ENCODE measurements at places on chromosomes 7 and 10.

- no peak for DNase-seq
These were observed 47.7 kb downstream of the ZNF277 start for GRCh38 chr7:112254156-112254555.

GRCh38 chr10:132590752-132591121 is 53.1 kb downstream of the INPP5A start:
- no peak for DNase-seq

GRCh38 chr7:131194070-131194865 is 133.4 kb upstream of the MKLN1 start:
- no peak for DNase-seq

DNA sequence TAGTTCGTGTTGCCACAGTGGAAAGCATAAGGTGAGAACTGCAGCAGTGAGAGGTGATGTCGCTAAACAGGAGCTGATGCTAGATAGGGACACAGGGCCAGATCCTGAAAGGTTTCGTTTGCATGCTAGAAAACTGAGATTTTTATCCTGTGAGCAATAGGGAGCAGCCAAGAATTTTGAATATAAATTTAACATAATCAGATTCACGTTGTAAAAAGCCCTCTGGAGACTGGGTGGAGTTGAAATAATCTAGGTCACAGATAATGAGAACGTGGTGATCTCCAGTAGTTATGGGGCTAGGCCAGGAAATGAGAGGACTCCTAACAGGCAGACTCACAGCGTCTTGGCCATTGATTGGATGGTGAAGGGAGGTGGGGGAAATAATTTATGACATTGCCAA is 92.1 kb upstream of the IMMP2L start:
- DNase-seq = no peak

DNA sequence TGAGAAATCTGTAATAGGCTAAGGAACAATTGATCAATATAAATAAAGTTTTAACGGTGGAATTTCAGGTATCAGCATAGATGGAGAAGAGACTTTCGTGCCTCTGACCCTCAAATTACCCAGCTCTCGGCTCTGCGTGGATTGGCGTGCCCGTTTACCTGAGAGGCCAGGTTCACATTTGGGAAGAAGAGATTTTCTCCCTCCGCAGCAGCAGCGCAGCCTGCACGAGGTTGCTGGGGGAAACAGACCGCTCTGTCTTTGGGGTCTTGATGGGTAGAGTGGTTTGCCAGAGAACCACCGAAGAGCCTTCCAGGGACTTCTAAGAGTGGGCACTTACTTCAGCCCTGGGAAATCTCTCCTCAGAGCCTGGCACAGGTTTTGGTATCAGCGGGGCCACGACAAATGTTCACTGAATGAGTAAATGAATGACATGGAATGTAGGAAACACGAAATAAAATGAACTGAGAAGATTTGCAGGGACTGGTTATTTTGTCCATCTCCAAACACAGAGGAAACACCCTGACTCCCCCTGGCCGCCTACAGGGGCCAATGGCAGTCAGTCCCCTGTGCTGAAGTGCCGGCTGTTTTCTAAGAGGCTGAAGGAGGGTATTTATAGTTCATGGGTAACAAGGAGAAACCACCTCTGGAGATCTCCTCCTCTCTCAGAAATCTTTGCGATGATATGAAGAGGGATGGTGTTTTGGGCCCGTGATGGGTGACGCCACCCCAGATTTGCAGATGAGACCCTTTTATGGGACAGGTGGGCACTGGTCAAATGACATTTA is 338.5 kb downstream of the ADARB2 start:
- no peak for DNase-seq

GRCh38 chr10:4343091-4343490 is 482.9 kb upstream of the AKR1E2 start:
- DNase-seq = no peak

GRCh38 chr10:13100349-13101294 is 659 bp downstream of the OPTN start:
- peak; percentile 7 for DNase-seq

- no peak for DNase-seq
These were observed 12.0 kb upstream of the GSAP start for GRCh38 chr7:77427996-77428603.

DNA sequence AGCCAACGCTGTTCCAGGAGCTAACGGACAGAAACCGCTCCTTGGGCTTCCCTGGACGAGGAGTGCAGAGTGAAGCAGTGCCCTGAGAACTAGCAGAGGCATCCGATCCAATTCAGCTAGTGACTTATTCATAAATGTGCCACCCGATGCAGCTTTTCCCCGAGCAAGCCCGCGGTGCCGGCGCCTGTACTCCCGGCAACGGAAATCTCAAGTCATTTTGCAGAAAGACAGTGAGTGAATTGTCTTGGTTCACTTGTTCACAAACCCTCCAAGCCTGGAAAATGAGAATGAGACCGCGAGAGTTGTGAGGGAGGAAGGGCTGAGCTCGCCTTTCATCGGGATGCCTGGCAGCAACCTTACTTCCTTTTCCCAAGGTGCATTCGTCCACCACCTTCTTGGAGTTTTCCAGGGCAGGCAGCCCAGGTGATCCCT is 87.5 kb downstream of the COBL start:
- no peak for DNase-seq

GRCh38 chr7:111162692-111163091 is 71.8 kb downstream of the LRRN3 start:
- no peak for DNase-seq

- DNase-seq = peak; percentile 4
These were observed 62.7 kb downstream of the LGI1 start for GRCh38 chr10:93820434-93820833.

DNA sequence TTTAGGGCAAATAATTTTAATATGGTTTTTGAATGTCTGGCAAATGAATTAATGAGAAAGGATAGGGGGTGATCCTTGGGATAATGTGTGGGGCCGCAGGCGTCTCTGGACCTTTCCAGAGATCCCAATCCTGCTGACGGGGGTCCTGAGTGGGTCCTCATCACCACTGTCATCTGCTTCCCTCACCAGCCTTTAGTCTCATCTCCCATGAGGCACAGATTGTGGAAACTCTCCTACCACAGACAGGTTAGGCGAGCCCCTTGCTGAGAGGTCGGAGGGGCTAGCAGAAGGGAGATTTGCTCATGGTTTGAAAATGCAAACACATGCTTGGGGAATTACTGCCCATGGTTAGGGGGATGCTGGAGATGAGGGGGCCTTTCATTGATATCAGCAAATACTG is 484.6 kb downstream of the RPS24 start:
- DNase-seq = no peak

DNA sequence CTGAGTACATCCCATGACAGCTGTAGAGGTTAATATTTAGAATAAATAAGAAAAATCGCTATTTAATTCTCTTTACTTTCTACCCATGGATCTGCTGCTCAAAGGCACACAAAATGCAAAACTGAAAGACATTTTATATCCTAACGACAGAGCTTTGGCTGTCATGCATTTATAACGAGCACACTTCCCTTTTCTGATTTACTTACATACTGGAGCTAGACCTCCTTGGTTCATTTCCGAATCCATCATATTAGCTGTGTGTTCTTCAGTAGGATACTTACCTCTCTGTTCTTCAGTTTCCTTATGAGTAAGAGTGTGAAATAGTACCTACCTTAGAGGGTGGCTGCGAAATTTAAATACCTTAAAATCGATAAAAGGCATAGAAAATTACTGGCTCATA is 10.9 kb downstream of the CALCR start:
- no peak for DNase-seq

DNA sequence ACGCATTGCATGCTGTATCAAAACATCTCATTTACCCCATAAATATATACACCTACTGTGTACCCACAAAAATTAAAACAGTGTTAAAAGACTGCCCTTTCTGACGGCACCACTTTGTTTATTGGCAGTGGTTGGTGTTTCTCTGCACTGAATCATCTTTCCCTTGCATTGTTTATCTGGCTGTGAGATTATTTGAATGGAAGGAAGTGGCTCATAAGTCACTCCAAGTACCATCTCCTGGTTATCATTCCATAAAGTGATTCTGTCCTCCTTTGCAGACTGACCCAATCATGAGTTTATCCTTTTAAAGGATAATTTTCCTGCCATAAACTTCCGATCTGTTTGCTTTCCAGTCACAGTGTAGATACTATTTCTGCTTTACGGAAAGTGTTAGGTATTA is 183.8 kb downstream of the CAMK1D start:
- DNase-seq = no peak

GRCh38 chr10:133123050-133123745 is 35.5 kb downstream of the ADGRA1 start:
- DNase-seq = no peak

GRCh38 chr10:45058580-45058979 is 57.9 kb downstream of the ZNF22 start:
- no peak for DNase-seq

DNA sequence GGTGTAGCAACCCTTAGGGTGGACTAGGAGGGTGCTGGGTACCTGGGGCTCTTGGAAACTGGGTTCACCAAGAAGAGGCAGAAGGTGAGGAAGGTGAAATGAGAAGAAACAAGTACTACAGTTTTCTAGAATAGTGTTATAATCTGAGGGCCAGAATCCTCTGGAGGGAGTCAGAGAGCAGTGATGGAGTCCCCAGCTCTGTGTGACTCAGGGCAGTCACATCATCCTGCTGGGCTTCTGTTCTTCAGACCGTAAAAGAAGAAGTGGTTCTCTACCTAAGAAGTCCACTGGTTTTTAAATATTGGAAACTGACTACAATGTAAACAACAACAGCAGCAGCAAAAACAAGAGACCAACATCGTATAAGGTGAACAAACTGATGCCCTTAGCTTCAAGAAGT is 197.3 kb downstream of the PRPF18 start:
- DNase-seq = peak; percentile 26

DNA sequence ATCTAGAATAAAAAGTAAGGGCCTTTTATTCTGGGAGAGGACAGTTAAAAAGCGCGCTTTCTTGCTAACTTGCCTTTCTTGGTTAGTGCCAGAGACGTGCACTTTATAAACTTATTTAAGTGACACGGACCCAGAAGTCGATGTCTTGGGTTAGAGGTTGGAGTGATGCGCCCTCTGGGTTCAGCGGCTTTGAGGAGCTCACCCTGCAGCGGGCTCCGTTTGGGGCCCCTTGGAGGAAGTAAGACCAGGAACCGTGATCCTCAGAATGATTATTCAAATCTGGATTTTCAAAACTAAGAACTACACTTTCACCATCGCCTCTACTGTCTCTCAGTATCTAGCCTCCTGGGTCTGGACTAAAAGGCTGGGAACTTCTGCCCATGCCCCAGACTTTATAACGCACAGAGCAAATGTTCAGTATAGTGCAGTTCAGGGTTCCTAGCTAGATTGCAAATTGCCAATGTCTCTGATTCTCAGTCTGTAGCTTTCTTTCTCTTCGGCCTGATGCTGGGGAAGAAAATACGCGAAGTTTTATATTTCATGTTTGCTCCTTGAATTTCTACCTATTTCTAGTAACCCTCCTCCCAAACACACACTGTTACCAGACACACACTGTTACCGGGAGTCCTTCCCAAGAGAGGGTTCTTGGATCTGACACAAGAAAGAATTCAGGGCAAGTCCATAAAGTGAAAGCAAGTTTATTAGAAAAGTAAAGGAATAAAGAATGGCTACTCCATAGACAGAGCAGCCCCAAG is 18.6 kb upstream of the SMO start:
- DNase-seq = no peak

DNA sequence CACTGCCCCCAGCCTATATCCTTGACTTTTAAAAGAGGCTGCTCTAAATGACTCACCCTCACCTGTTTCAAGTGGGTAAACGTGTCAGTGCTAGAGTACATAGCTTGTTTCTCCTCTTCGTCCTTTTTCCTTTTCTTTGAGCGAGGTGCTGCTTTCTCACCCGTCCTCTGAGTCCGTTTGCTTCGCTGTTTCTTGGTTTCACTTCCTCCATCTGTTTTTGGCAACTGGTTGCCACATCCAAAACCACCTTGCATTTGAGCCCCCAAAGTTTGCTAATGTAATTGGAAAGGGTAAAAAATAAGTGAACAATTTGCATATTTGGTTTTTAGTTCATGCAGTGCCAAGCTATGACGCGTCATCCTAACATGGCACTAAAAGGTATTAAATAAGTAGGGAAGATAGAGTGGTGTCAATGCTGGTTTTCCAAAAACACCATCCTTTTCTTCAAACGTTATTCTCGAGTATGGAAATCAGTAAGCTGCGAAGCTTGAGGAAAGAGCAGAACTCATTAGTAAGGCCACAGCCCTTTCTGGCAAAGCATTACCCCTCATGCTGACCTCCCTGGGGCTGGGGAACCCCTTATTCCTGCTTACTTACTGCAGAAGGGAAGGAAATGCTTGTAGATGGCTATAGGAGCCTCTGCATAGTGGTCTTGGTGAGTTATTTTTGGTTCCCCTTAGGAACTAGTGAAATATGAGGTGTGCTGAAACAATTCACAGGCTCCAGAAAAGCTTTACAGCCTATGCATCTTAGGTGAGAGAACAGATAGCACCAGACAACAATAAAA is 133.5 kb downstream of the GALNT11 start:
- DNase-seq = no peak

- DNase-seq = no peak
These were observed 4.6 kb downstream of the PAPOLB start for GRCh38 chr7:4857189-4857588.

DNA sequence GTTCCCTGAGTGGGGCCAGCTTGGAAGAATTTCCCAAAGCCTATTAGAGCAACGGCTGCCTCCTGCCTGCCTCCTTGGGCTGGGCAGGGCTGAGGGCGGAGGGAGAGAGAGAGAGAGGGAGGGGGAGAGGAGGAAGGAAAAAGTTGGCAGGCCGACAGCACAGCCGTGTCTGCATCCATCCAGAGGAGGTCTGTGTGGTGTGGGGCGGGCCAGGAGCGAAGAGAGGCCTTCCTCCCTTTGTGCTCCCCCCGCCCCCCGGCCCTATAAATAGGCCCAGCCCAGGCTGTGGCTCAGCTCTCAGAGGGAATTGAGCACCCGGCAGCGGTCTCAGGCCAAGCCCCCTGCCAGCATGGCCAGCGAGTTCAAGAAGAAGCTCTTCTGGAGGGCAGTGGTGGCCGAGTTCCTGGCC is at the start of gene AQP1:
Gene AQP1, plus strand, starts transcription at position 293 of the 409 bp plus-strand sequence. Its CDS starts 57 bp downstream, at position 350.
- DNase-seq = peak; percentile 94

GRCh38 chr7:13279854-13280435 is 592.5 kb downstream of the ARL4A start:
- DNase-seq = peak; percentile 67

DNA sequence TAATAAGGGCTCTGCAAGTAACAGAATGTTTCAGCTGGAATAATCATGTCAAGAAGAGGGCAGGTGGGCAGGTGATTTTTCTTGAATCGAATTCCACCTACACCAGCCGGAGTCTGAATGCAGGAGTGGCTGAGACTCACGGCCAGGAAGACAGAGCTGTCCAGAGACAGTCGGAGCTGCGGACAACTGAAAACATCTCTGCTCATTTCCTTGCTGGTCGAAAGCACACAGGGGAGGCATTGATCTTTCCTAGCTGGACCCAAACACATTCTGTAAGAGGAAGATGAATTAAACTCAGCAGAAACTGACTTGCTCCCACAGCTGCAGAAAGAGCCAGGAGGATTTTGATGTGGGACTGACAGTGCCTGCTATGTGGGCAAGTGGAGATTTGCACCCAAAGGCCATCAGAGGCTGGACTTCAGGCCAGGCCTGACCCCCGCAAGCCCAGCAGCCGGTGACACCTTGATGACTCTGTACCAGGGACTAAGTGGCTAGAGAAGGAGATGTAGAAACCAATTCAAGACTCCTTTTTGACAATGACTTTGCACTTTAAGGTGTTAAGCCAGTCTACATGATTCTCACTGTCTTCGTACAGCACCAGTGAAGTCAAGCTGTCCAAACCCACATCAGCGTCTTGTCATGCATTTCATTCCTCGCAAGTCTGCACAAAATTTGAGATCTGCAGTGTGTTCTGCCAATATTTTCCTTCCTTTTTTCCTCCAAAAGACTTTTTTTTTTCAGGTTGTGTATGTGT is 169.4 kb downstream of the TEX36 start:
- no peak for DNase-seq

- DNase-seq = no peak
These were observed 68.4 kb upstream of the DUSP5 start for GRCh38 chr10:110429301-110429700.

Data from NCI-H82 (cell line).